ENCODE measurements at places on chromosomes 13 and 19.

DNA sequence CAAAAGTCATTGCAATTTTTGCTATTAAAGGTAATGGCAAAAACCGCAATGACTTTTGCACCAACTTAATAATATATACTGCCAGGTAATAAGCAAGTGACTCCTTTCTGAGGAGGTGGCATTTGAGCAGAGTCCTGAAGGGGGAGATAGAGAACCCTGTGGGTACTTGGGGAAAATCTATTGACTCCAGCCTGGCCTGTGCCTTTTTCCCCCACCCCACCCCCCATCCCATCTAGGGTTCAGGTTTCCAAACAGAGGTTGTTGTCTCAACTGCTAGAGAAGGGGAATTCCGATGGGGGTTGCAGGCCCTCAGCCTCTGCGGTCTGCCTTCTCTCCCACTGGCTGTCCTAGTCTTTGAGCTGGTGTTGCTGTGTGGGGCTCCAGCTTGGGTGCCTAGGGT is 11.5 kb downstream of the S1PR2 start:
- DNase-seq: no peak

- DNase-seq: no peak
Observed at GRCh38 chr19:43309466-43309865, 40.1 kb upstream of the PSG9 start.

- DNase-seq: no peak
Observed at GRCh38 chr13:80235967-80236302, 105.0 kb downstream of the SPRY2 start.

DNA sequence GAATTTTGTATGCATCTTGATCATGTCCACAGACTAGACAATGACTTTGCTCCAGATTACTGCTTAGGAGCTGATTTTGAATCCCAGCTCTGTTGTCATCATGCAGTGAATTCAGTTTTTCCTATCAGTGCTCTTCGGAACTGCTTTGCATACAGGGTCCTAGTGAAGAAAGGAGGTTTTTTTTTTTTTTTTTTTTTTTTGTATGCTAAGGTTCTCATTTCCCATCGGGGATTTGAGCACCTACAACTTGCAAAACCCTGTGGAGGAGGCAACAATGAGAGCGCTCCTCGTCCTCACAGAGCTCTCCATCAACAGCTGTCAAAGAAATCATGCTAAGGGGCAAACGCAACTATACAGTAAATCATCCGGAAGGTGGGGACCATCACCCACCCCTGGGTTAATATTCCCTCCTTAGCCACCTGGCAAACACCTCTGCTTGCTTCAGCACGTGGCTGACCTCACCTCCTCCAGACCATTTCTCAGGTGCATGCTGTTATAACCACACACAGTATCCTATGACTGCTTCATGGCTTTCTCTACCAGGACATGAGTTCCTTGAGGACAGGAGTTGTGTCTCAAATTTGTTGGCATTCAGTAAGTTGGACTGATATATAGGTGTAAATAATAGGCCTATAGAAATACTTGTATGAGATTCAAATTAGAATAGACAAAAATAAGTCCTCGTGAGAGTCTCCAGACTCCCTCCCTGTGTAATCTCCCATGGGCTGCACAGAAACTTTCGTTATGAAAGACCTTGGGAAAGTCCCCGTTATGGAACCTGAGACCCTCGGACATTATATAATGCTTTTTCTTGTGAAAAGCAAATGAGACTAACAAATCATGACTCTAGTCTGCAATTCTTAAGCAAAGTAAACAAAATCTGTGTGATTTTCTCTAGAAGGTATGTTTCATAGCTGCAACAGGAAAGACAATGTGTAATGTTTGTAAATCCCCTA is 113.8 kb downstream of the KATNAL1 start:
- no peak for DNase-seq

DNA sequence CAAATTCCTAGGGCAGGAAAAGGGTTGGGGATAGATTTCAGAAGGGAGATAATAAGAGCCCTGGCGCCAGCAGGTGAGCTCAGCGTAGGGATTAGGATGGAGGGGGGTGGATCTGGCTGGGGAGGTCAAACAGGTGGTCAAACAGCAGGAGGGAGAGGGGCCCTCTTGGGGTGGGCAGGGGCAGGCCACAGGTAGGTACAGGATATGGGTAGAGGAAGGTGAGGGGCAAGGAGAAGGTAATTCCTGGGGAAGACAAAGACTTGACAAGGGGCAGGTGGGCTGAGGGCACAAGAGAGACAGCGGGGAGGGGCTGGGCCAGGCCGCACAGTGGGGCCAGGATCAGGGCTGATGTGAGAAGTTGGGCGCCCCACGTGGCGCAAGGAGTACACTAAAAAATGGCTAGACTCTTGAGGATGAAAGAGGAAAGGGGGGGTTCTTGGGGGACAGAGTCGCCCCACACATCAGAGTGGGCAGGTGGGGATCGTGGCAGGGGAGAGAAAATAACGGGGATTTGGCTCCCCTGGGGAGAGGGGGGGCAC is 713 bp downstream of the KRI1 start:
- DNase-seq: no peak

- DNase-seq: no peak
Observed at GRCh38 chr13:81745391-81745790, 1404.5 kb upstream of the SPRY2 start.

DNA sequence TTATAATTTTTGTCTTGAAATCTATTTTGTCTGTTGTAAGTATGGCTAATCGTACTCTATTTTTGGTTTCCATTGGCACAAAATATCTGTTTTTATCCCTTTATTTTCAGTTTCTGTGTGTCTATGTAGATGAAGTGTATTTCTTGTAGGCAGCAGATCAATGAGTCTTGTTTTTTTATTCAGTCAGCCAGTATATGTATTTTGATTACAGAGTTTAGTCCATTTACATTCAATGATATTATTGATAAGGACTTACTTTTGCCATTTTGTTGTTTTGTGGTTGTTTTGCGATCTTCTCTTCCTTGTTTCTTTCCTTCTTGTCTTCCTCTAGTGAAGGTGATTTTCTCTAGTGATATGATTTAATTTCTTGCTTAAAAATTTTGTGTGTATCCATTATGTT is 336.3 kb upstream of the SPRY2 start:
- DNase-seq: no peak

DNA sequence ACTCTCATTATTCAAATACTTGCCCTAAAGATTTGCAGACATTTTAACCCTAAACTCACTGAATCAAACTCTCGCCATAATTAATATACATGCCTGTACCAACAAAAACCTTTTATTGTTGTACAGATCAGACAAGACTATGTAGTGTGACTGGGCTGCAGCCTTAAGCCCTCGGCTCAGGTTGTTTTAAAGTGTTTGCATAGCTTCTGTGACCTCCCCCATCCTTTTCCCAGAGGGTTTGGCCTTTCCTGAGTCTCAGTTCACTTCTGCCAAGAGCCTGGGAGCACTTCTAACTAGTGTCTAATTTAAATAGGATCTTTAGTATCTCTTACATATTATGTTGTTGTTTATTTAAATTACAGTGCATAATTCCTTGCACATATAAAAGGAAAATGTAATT is 158.2 kb downstream of the HS6ST3 start:
- DNase-seq: no peak

DNA sequence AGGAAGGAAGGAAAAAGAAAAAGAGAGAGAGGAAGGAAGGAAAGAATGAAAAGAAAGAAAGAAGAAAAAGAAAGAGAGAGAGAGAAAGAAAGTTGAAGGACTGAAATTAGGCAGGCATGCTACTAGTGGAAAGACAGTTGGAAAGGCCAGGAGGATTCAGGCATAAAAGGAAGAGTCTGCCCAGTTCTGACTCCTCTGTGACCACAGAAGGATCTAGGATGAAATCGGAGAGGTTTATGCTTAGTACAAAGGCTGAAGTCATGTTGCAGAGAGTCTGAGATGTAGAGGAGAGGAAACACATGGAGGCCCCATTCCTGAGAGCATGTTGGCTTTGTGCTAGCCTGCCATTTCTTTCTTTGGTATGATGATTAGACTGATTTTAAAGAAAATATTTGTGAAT is 246.5 kb upstream of the ARGLU1 start:
- DNase-seq: no peak

All from activated CD8-positive, alpha-beta memory T cell treated with anti-CD3 and anti-CD28 coated beads for 48 hours (primary cell).